Activated CD4-positive, alpha-beta memory T cell treated with anti-CD3 and anti-CD28 coated beads, Interleukin-2, amount 10 ng/mL, durations not matched to agents 7 days and 5 days (primary cell): ENCODE measurements at places on chromosomes 6 and 20. TPM values are rescaled to one million over a fixed set of nuclear protein-coding genes. Genes with fewer than 3 reads are reported as not detected.

DNA sequence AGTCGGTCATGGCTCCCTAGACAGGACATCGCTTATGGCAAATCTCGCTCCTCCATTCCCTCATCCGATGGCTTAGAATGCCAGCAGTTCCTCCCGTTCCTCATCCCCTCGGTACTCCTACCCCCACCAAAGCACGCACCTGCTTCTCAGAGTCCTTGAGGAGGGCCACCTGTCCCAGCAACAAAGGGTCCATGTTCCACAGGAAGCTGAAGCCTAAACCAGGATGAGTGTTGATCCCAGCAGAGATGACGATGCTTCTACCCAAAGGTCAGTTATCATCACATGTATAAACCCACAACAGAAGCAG is 111.2 kb downstream of the THBS2 start:
- H3K4me3 ChIP-seq, result no peak overlapping the region
- H3K27me3 ChIP-seq, result no peaks in the 10 kb centered on the region
- DNase-seq, result no peak
- H3K4me1 ChIP-seq, result no peaks in the 10 kb centered on the region

- no peak for DNase-seq
- H3K4me1 ChIP-seq, result no peaks in the 10 kb centered on the region
- H3K4me3 ChIP-seq, result no peak overlapping the region
- no peak overlapping the region for H3K27ac ChIP-seq
- no peaks in the 10 kb centered on the region for H3K36me3 ChIP-seq
- no peaks in the 10 kb centered on the region for H3K27me3 ChIP-seq
Measured at GRCh38 chr6:19796452-19796851, 40.7 kb upstream of the ID4 start.

DNA sequence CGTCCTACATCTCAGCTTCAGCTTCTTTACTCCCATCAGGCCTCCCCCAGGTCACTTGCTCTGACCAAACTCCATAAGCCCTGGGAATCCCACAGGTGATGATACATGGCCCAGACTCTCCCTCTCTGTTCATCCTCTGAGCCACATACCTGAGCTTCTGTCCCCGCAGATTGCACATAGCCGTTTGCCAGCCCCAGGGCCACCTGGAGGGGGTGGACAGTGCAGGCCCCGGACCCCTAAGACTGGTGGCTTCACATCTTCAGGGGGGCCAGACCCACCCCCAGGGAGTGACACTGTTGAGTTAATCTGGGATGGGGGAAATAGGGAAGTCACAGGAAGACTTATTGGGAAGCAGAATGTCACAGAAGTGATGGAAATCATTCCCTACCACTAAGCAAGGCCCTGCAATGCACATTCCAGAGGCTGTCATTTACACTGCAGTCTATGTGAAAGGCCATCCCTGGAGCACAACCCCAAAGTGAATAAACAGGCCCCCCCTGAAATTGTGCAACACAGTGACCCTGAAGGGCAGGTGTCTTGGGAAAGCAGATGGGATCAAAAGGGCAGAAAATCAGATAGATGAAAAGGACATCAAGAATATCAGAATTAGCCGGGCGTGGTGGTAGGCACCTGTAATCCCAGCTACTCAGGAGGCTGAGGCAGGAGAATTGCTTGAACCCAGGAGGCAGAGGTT is 2.2 kb downstream of the RXRB start:
- DNase-seq, result no peak
- H3K27me3 ChIP-seq, result peaks cover 3% of the 10 kb centered on the region
- H3K36me3 ChIP-seq, result peaks cover 66% of the 10 kb centered on the region

DNA sequence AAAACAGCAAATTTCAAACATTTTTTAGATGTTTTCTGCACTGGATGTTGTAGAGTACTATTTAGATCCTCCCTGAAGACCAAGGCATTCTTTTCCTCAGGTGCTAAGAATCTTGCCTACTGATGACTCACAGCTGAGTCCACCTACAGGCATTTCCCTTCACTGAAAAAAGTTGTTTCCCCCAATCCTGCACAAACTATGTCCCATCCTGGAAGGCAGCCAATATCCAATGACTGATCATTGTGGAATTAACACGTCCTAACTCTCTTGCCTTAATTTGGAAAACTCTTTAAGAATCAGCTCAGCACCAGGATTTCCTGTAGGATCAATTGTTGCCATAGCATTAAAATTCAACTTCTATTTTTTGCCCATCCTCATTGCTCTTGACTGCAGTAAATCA is 268.4 kb upstream of the IRAK1BP1 start:
- DNase-seq, result no peak
- no peaks in the 10 kb centered on the region for H3K4me1 ChIP-seq
- H3K4me3 ChIP-seq, result no peak overlapping the region
- H3K36me3 ChIP-seq, result no peaks in the 10 kb centered on the region
- H3K27ac ChIP-seq, result no peak overlapping the region
- no peaks in the 10 kb centered on the region for H3K27me3 ChIP-seq

- H3K4me3 ChIP-seq, result peak overlapping the region; percentile 40
- peaks cover 44% of the 10 kb centered on the region for H3K36me3 ChIP-seq
- peak; percentile 52 for DNase-seq
Measured at GRCh38 chr6:119463081-119463626, 113.6 kb upstream of the MAN1A1 start.

DNA sequence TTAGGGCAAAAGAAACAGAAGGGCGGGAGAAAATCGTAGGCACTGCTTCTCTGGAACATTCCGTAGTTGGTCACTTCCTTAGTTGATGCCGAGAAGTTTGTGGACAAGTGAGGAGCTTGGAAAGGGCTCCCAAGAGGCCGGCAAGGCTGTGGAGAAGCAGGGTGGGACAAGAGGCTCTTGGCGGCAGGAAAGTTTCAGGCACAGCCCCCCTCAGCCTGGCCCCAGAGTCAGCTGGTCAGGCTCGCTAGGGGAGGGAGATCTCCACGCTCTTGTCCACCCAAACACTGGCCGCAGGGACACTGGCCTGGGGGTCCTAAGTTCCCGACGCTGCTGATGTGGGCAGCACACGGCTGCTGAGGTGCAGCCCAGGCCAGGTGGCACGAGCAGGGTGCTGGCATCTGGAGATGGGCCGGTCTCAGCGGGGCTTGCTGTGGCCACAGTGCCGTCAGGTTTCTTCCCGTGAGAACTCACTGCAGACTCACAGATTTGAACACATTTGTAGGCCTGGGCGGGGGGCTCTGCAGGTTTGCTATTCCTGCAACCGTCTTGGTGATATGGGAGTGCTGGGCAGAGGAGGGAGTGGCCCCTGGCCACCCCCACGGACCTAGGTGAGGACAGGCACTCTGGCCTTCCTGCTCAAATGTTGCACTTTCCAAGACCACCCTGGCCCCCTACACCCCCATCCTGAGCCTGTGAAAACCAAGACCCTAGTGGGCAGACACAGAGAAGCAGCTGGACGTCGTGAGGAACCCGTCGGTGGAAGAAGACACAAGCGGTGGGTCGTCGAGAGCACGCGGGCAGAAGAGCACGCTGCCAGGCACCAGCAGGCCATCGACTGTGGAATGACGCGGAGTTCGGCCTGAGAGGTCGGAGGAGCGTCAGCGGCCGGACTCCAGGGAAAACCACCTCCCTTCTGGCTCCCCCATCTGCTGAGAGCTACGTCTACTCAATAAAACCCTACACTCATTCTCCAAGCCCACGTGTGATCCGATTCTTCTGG is 160.1 kb downstream of the ERMARD start:
- no peaks in the 10 kb centered on the region for H3K36me3 ChIP-seq
- H3K27me3 ChIP-seq, result peaks cover 3% of the 10 kb centered on the region
- peaks cover 2% of the 10 kb centered on the region for H3K4me1 ChIP-seq

GRCh38 chr20:46546298-46546697 is 4.2 kb downstream of the OCSTAMP start:
- no peaks in the 10 kb centered on the region for H3K27me3 ChIP-seq
- no peaks in the 10 kb centered on the region for H3K36me3 ChIP-seq
- H3K27ac ChIP-seq, result no peak overlapping the region
- no peak for DNase-seq
- H3K4me3 ChIP-seq, result no peak overlapping the region

DNA sequence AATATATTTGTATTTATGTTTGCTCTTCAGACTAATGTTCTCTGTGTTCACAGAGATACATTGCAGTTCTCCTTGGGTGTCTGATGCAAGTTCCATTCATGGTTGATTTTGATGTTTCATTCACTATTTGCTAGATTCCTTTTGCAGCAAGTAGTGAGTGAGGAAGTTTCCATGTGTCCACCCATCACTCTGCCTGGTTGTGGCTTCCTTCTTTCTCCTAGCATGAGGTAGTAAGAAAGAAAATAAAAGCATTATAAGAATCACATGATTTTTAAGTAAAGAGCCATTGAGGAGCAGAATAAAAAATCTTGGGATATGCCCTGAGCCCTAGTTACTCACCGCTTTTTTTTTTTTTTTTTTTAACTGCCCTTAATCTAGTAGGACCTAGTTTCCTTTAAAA is 8.7 kb downstream of the SASH1 start:
- H3K4me3 ChIP-seq, result no peak overlapping the region
- H3K27me3 ChIP-seq, result peaks cover 30% of the 10 kb centered on the region

GRCh38 chr6:97305414-97306066 is 22.5 kb upstream of the MMS22L start:
- no peaks in the 10 kb centered on the region for H3K36me3 ChIP-seq
- DNase-seq, result no peak
- H3K27ac ChIP-seq, result no peak overlapping the region
- no peak overlapping the region for H3K4me3 ChIP-seq

GRCh38 chr6:17197607-17198006 is 83.6 kb upstream of the RBM24 start:
- H3K36me3 ChIP-seq, result no peaks in the 10 kb centered on the region
- no peaks in the 10 kb centered on the region for H3K27me3 ChIP-seq
- no peak overlapping the region for H3K27ac ChIP-seq
- H3K4me1 ChIP-seq, result no peaks in the 10 kb centered on the region

GRCh38 chr20:59749301-59749700 is 145.0 kb downstream of the PHACTR3 start:
- H3K27ac ChIP-seq, result no peak overlapping the region
- H3K27me3 ChIP-seq, result no peaks in the 10 kb centered on the region
- peaks cover 2% of the 10 kb centered on the region for H3K4me1 ChIP-seq
- H3K36me3 ChIP-seq, result no peaks in the 10 kb centered on the region

ATP9A gene
- 1.0 TPM for total RNA-seq

CCN5 gene
- total RNA-seq, result not detected

TRIM15 gene
- total RNA-seq, result not detected

DOK5 gene
- not detected for total RNA-seq

HSPA12B gene
- not detected for total RNA-seq

OLIG3 gene
- total RNA-seq, result 0.45 TPM
